ENCODE measurements at places on chromosomes 11 and 22.

- no peak for DNase-seq
Measured at GRCh38 chr11:71223671-71224660, 28.4 kb downstream of the SHANK2 start.

DNA sequence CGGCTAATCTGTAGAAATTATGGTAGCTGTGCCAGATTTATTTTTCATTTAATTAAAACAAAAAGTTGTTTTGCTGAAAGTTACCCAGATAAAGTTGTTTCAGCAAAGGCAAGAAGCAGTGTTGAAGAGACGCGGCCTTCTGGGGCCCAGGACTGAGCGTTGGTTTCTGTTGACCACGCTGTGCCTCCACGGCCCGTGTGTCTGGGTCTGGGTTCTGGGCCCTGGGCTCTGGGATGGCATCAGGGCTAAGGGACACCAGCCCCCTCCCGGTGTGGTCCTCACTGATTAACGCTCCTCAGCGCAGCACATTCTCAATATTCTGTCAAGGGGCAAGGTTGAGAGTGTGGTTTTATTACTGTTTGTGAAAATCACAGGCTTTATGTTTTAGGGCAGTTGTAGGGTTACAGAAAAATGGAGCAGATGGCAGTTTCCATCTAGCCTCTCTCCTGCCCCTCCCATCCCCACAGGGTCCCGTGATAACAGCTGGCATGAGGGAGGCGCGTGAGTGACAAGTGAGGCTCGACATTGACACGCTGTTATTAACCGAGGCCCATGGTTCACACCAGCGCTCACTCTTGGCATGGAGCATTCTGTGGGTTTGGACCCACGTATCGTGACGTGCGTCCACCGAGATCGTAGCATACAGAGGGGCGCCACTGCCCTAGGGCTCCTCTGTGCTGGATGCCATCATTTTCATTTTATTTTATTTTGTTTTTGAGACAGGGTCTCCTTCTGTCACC lies 1231.4 kb downstream of the BRD1 start:
- no peak for DNase-seq

DNA sequence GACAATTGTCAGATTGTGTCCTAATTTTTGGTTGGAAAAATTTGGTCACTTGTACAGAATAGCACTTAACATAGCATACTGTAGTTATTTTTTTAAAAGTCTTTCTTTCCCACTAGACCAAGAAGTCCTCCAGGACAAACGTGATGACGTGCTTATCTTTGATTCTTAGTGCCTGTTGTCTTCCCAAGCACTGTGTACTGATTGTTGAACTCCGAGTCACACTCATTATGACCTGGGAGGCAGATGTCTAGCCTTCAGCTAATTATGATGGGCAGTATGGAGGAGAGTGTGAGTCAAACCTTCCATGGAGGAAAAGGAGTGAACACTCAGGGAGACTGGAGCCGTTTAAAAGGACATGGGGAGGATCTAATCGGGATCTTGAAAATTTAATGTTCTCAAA lies 119.8 kb downstream of the SPON1 start:
- DNase-seq = no peak

DNA sequence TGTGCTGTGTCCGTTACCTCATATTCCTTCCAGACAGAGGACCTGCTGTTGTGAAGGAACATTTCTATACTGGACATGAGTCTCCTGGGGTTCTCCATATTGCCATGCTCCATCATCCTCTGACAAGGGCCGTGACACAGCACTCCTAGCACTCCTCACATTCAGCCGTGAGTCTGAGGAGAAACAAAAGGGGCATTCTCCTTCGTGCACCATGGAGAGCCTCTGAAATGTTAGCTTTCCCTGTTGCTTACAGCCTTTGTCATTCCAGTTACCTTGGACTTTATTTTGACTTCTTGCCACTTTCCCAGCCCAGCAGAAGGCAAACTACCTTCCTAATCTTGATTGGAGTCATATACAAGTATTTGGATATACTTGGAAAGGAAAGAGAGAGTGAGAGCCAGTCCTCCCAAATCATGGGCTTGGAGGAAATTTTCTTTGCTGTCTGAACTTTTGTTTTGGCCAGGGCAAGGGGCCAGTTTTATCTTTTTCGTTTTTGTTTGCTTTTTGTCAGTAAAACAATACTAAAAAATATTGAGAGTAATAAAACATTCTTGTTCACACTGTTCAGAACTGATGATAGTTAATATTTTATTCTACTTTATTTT lies 29.1 kb upstream of the TECTA start:
- no peak for DNase-seq

DNA sequence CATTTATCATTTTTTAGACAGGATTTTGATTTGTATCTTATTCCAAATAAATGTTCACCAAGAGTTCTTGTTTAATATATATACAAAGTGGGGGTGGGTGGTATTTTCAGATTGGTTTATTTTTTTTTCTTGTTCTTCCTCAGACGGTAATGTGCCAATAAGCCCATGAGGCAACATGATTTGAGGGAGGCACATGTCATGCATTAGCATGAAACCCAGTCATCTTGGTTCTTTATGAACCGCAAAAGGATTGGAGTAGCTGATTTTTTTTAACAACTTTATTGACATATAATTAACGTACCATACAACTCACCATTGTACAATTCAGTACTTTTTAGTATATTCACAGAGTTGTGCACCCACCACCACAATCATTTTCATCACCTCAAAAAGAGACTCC lies 2.7 kb downstream of the BCL2L13 start:
- no peak for DNase-seq

DNA sequence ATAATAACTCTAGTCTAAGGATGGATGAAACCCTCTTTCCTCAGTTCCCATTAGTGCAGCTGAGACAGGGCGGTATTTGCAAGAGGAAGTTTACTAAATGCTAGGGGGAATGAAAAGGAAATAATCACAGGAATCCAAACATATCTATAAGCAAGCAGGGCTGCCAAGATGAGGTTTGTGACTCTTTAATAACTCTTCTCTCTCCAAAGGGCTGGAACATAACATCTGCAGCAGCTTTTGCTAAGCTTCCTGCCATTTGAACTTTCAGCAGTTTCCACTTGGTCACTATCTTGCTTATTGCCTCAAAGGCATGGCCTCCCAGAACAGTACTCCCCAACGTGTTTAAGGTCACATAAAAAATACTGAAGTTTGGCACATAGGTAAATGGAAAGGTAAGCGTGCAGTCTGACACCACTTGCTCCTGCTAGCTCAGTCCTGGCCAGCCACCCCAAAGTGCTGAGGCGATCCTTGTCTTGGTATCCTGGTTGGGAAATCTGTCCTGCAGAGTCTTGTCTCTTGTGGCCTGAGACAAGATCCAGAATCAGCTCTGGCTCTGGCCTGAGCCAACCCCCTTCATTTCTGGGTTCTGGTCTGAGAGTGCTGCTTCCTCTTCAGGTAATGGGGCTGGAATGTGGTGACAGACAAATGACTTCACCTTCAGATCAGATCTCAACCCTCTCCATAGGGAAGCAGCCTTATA lies 81.8 kb downstream of the KCNC1 start:
- no peak for DNase-seq

GRCh38 chr22:20559174-20559760 lies 51.9 kb downstream of the MED15 start:
- no peak for DNase-seq

GRCh38 chr22:24728790-24729637 lies 45.5 kb downstream of the PIWIL3 start:
- DNase-seq = no peak

GRCh38 chr22:43128928-43129424 lies 14.2 kb downstream of the MCAT start:
- no peak for DNase-seq

DNA sequence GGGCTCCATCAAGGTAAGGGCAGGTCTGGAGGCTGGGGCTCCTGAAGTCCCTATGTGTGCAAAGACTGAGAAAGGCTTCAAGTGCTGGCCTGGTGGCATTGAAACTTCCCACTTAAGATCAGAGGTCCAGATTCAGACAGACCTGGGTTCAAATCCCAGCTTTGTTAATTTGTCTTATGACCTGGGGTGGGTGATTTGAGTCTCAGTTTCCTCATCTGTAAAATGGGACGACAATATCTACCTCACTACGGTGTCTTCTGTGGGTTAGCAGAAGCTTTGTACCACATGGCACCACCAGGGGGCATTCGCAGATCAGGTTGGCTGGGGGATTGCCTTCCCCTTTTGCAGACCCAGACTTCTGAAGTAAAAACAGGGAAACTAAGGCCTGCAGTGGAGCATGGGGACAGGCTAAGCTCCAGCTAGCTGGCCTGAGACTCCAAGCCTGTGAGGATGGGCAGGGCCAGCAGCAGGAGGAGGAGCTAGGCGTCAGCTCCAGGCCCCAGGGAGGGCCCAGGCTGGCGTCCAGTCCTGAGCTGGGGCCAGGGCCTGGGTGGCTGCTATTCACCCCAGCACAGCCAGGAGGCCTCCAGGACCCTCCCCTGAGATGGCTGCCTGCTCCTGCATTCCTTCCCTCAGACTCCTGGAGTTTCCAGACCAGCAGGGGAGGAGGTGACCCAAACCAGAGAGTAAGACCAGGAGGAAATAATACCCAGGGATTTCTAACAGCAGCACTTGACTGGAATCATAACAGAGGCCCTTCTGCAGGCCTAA lies 1.5 kb downstream of the CASTOR1 start:
- peak; percentile 80 for DNase-seq

DNA sequence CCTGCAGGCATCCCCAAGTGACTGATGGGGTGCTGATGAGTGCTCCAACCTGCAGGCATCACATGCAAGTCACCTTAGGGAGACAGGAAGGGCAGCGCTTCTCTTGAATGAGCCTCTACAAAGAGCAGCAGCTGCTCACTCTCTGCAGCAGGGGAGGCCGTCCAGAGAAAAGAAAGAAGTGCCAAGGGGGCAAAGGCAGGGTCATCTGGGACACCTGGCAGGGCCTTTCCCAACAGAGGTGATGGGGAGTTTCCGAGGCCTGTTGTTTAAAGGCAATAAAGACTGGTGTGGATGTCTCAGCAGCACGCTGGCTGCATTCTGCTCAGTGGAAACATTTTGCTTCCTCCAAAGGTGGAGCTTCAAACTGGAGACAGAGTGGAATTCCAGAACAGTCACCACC lies 113.7 kb downstream of the ETS1 start:
- DNase-seq = no peak

DNA sequence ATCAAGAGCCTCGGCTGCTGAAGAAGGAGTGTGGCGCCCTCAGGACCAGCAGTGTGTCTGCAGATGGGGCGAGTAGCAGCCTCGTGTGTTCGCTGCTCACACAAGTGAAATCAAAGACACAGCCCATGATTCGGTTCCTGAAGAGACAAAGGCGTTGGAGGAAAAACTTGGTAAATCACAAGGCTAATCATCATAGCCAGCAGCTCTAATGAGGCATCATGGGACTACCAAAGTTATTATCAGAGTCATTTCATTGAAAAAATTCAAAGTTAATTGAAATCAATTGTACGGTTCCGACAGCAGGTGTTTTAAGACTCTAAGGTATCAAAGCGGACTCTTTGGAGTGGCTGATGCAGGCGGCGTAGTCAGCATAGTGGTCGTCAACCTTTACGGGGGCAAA lies 9.5 kb downstream of the PHF21B start:
- no peak for DNase-seq

GRCh38 chr11:45341372-45341771 lies 55.2 kb upstream of the SYT13 start:
- no peak for DNase-seq

DNA sequence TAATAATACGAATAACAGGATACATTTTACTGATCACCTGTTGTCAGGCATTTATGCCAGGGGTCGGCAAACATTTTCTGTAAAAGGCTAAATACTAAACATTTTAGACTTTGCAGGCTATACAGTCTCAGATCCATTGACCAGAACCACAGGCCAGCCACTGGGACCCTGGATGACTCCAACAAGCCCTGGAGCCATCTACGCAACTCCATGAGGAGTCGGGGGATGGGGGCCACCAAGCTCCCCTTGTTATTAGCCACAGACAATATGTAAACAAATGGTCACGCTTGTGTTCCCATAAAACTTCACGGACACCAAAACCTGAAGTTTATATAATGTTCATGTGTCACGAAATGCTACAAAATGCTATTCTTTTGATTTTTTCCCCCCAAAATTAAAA lies 54.4 kb upstream of the EMID1 start:
- DNase-seq = no peak

- no peak for DNase-seq
Measured at GRCh38 chr11:76897233-76897632, 36.5 kb downstream of the ACER3 start.

DNA sequence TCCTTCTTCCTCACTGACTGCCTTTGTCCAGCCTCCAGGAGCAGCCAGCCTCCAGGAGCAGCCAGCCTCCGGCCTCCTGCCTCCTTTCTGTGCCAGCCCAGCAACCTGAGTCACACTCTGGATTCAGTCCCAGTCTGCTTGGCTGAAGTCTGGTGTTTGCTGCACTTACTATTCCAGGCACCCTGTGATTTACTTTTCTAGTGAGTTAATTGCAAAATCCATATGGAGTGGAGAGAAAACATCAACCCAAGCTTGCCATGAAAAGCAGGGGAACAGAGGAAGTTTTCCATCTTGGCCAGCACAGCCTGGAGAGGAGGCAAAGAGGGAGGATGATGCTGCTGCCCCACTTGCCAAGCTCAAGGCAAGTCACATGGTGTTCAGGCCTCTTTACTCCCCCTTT lies 400.5 kb downstream of the TENM4 start:
- no peak for DNase-seq

DNA sequence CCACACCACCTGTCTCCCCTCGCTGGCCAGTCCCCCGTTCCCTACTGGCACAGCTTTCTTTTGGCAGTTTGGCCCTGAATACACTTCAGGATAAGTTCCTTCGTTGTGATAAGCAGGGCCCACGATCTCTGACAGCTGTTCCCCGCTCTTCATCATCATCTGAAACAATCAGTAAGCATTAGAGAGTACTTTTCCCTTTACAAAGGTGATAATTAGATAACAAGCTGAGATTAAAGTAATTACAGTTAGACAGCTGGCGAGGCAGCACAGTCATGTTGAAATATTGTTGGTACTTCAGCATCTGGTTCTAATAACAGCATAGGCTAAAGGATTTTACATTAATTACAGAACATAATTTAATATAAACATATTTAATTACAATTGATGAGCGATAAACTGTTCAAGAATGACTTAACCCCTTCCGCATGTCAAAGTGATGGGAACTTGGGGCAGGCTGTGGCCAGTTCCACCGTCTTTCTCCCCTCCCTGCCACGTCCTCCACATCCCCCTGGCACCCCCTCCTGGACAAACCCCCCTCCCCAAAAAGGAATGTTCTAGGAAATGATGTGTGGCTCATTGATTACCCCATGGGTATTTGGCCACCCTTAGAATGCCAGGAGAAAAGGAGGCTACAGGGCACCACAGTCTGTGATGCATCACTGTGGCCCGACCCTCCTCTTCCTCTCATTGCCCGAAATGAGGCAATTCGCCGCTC lies 134.9 kb downstream of the RCN1 start:
- DNase-seq = no peak

All from stimulated activated CD4-positive, alpha-beta T cell treated with anti-CD3 and anti-CD28 coated beads, TNF-alpha, amount 100 ng/mL, for 4 hours (primary cell).